ENCODE measurements at places on chromosomes 12 and 14.

GRCh38 chr12:12693111-12693671 lies 2.8 kb downstream of the GPR19 start:
- no peak for DNase-seq

- DNase-seq, result no peak
Observed at GRCh38 chr12:26493656-26494055, 298.3 kb downstream of the SSPN start.

DNA sequence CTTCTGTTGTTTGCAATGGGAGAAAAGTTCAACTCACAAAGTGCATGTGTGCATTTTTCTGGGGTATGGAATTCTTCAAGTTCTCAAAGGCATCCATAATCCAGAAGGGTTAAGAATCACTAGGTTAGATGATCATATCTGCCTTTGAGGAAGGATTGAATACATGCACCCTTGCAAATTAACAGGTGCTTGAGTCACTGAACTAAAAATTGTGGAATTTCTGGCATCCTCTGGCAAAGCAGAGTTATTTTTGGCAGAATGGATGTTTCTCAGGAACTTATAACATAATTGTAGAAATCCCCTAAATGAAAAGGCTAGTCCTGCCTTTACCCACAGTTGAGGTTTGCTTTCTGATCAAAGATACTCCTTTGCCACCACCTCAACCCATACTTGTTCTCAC lies 136.5 kb upstream of the DYRK2 start:
- DNase-seq, result no peak

DNA sequence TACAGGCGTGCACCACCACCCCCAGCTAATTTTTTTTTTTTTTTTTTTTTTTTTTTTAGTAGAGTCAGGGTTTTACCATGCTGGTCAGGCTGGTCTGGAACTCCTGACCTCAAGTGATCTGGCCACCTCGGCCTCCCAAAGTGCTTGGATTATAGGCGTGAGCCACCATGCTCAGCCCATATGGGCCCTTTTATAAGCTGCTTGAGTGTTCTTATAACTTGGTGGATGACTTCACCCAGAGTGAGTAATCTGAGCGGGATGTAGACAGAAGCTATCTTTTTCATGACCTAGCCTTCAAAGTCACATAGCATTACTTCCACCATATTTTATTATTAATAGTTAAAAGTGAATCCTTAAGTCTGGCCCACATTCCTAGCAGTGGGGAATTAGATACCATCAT lies 16.4 kb downstream of the BBOF1 start:
- DNase-seq, result peak; percentile 24

DNA sequence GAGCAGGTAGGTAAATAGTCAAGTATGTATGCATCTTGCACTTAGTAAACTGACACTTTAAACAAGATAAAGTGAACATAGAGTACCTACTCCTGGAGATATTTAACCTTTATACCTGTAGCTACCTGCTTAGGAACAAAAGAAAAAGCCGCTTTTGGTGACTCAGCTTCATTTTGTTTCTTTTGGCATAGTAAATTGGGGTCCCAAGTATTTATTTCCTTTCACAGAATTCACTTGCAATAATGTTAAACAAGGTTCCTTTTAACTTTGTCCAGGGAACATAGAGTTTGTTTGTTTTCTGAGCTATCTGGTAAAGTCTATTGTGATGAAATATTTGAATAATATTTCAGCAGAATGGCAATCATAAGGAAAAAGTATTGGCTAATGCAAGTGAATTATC lies 20.0 kb downstream of the SLCO1B3 start:
- no peak for DNase-seq

DNA sequence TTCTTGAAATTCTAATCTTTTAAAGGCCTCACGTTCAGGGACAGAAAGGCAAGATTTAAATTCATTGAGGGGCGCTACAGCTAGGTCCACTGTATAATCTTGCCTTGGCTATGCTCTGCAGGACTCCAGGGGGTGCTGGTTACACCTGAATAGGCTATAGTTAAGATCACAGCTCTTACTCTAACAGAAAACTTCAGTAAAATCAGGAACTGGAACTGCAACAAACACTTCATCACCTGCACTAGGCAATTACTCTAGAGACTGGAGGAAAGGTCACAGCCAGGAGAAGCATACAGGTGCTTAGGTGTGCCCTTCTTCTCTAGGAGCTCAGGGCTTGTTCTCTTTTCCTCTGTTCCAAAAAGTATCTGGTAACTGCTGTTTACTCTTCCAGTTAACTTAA lies 20.9 kb downstream of the SLCO1C1 start:
- no peak for DNase-seq

DNA sequence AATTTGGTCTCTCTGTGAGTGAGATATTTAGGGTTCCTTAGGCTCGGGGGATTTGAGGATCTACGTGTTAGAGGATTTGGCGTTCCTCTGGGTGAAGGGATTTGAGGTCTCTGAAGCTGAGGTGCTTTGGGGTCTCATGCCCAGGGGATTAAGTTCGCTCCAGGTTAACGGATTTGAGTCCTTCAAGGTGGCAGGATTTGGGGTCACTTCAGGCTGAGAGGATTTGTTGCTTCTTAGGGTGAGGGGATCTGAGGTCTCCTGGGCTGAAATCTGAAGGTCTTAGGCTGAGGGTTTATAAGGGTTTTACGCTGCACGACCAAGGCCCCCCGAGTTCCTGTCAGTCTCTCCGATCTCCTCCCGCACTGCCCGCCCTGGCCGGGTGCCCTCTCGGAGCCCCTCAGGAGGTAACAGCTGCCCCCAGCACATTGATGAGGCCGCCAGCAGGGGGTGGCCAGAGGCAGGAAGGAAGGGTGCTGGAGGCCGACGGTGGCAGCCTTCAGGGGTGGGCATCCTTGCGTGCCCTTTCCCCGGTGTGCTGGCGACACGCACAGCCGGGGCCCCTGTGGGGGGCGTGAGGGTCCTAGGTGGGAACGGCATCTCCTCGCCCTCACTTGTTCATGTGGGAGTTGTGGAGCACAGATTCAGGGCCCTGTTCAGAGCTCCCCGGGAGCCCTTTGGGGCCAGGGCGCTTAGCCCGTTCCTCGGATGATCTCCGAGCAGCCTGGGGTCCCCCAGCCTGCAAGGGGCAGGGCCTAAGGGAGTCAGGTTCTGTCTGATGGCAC lies 14.3 kb downstream of the CEP170B start:
- DNase-seq, result no peak

DNA sequence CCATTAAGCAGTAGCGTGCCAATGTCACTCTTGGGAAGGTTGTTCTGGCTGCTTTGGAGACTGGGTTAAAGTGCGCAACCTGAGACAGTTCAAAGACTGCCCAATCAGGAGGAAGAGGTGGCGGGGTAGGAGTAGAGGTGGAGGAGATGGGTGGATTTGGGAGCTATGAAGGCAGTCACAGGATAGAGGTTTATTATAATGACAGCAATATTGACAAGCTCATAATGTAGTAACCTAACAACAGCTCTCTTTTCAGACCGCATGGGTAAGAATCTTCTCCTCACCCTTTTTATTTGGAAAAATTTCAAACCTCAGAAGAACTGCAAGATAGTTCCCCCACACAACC lies 5.3 kb upstream of the PSMD9 start:
- no peak for DNase-seq

DNA sequence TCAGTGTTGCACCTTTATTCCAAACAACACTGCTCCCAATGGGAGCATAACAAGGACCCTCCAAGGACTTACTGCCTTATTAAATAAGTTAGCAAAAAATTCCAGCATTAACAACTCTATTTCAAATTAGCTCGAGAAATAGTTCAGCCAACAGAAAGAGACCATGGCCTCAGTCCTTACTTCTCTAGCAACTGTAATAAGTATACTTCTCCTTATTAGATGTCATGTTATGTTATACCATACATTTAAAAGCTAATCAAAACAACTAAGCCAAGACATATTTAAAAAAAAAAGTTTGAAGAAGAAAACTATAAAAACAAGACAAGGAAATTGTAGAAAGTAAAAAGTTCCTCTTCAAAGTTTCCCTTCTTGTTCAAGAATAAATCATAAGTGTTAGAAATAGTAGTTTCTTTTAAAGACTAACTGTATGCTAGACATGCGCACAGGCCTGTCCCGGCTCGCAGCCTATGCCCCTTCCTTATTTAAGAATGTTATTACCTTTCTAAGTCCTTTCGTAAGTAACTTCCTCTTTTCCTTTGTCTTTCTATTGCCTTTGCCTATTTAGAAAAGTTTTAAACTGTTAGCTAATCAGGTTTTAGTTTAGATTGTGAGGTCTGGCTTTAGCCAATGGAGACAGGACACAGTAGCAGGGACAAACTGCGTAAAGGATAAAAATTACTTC lies 68.6 kb downstream of the RESF1 start:
- no peak for DNase-seq

DNA sequence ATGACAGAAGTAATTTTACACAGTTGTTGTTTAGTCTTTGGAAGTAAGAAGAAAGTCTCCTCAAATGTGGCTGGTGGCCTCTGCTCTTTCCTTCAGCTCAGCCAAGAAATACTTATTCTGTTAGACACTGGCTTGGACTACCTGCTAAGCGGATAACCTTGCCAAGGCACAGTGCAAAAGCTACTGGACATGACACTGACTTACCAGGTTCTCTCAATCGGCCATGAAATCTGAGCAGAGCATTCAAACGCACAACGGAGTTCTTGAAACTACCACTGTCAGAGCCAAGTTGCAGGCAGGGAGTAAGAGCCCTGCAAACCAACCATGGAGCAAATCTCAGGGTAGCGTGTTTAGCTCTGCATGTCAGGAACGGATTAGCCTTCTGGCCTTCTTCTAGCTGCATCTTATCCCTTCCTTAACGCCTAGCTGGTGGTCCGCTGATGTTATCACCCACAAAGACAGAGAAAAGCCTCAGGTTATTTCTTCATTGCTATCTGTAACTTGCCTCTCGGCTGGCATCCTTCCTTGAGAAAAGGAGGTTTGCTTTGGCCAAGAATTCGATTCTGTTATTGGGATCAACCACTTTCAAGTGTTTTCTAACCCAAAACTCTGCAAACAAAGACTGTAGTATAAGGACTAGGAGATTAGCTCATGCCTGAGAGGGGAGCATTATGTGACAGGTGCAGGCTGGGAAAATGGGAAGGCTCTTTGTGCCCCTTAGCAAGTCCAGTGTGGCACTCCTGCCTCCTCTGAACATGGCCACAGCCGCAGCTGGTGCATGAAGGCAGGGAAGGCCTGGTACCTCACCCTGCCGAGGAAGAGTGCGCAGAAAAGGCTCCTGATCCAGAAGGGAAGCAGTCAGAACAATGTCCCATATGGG lies 223.4 kb downstream of the GLT1D1 start:
- DNase-seq, result no peak

GRCh38 chr14:93105362-93105761 lies 10.4 kb downstream of the ITPK1 start:
- DNase-seq, result peak; percentile 58

DNA sequence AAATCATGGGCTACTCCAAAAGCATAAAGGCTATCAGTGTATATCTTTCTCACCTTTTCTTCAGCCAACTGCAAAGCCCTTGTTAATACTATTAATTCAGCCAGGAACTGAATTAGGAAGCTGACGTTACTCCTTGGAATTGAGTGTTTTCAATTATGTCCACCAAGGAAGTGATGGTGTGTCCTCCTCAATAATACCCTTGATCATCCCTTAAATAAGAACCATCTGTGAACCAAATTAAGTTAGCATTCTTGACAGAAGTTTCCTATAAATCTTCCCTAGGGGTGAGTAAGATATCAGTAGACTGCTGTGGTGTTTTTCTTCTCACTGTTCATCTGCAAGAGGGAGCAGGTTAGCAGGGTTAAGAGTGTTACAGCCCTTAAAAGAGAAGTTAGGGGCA lies 252.3 kb upstream of the AVPR1A start:
- no peak for DNase-seq

All from AG08395 (cell line).